ENCODE measurements at places on chromosomes 16 and 17.

DNA sequence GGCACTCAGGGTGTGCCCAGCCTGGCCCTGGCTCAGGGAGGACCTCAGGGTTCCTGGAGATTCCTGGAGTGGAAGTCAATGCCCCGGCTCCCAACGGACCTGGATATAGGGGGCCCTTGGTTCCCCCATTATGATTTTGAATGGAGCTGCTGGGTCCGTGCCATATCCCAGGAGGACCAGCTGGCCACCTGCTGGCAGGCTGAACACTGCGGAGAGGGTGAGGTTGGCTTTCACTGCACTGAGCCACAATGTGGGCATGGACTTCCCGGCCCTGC is 23.6 kb downstream of the USP6 start:
- no peak for DNase-seq

DNA sequence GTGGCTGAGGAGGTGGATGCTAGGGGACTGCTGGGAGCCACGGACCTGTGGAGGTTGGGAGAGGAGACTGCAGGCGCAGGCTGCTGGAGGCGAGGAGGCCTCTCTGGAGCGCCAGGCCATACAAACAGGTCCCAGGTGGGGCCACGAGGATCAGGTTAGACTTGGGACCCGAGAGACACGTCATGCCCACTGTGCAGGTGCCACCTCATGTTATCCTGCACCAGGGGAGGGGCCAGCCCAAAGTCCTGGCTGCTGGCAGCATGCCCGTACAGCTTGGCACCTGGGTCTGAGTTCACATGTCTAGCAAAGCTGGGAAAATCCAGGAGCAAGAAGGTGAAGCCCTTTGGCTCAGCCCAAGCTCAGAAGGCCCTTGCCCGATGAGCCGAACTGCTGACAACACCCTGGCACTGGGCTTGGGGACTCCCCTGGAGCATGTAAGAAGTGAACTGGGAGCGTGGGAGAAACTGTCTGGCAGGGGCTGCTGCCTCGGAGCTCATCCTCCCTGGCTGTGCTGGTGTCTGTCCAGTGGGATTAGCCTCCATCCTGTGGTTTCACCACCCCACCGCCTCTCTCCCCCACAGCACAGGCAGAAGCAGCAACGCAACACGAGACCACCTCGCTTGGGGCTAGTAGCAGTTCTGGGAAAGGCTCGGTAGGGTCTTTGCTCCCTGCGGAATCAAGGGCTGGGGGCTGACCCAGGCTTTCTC is 5.3 kb downstream of the ARHGDIA start:
- DNase-seq = no peak

GRCh38 chr16:89090182-89090630 is 3.4 kb upstream of the ACSF3 start:
- DNase-seq = no peak

GRCh38 chr16:56309008-56309407 is 116.3 kb downstream of the AMFR start:
- no peak for DNase-seq

GRCh38 chr16:48223490-48223889 is 20.6 kb upstream of the LONP2 start:
- DNase-seq = no peak
